ENCODE measurements at places on chromosomes 5 and 9.

DNA sequence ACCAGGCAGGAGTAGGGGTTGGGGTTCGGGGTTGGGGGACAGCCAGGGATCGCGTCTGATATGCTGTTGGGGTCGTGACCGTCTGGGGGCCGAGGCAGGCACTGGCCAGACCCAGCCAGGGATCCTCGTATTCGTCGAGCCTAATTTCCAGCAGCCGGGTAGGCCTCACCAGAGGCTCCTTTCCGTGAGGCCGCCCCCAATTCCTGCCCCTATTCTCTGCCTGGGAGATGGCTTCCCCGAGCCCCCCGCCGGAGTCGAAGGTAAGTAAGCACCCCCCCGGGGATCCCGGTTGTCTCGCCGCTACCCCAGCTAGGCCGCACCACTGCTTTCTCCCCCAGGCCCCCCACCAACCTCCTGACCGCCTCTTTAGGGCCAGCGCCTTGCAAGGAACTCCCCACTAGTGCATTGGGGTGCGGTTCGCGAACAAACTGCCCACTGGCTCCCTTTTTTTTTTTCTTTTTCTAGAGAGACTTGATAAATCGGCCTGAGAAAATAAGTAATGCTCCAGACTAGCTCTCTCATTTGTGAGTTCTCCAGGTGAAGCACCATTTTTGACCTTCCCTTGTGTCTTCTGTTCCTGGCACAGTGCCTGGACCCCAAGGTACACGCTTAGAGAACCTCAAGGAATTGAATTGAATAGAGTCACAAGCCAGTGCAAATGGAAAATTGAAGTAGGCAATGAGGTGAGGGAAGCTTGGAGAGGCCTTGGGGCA, 435 bp downstream of the ZNF189 start:
- DNase-seq = no peak

DNA sequence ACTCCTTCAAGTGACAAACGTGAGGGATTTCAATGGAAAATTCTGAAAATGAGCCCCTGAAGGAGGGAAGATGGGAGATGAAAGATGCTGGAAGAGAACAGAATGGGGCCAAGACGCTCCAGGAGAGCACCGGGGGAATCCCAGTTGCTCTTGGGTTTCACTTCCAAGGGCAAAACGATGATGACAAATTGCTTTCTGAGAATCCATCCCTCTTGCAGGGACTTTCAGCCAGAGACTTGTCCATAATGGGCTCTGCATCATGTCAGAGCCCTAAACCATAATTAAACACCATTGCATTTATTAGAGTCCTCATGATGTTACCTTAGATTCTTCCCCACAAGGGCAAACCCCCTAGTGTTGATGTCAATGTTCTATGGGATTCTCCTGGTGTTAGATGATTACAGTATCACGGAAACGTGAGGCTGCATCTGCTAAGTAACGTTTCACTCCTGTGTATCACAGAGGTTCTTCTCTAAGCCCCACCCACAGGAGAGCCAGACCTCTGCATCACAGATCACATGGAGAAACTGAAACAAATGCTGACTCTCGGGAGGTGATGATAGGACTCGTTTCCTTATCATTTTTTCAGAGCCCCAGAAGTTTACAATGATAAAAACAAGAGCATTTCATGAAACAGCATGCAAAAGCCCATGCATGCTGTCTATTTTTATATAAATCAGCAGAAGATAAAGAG, 114.4 kb downstream of the TENT4A start:
- DNase-seq = peak; percentile 44

- DNase-seq = no peak
Measured at GRCh38 chr5:171647043-171647903, 138.3 kb upstream of the SMIM23 start.

GRCh38 chr9:70566751-70567150, 152.3 kb upstream of the KLF9 start:
- no peak for DNase-seq

- no peak for DNase-seq
Measured at GRCh38 chr5:126280846-126281245, 142.4 kb upstream of the GRAMD2B start.

DNA sequence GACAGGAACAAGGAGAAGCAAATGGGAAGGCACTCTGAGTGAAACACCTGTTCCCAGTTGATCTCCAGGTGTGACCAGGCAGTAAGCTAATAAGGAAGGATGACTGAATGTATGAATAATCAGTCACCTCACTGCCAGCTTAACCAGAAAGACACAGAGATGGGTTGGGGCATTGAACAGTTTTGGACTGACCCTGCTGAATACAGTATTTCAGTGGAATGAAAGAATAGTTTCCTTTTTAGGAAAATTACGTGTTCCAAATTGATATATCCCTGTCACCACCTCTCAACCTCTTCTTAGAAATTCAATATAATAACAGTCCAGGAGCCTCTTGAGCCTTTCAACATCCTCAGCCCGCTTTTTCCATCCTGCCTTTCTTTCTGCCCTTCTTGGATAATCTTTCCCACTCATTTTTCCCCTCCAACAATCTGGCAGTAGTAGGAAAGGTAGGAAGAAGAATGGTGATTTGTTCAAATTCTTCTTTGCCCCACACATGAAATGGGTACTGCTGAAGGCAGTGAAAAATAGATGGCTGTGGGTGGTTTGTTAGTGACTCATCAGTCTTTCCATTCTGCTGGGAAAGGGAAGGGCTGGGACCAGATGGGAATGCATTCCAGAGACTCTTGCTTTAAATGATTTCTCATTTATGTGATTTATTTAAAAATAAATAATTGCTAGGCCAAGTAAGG, 117.9 kb downstream of the ZSWIM6 start:
- peak; percentile 70 for DNase-seq

- DNase-seq = no peak
Measured at GRCh38 chr5:75192804-75193203, 43.9 kb downstream of the ANKRD31 start.

Data from umbilical cord (tissue), 2 donors.